Right cardiac atrium (tissue), 5 donors: ENCODE measurements at places on chromosomes 16 and 17. TPM values are rescaled to one million over a fixed set of nuclear protein-coding genes. Genes with fewer than 3 reads are reported as not detected.

- peak; percentile 74 for DNase-seq
Observed at GRCh38 chr17:7650509-7651096, at the start of gene ATP1B2. TSS of gene ATP1B2 (plus strand) at chr17:7650926. CDS start at chr17:7651519, 593 bp downstream.

DNA sequence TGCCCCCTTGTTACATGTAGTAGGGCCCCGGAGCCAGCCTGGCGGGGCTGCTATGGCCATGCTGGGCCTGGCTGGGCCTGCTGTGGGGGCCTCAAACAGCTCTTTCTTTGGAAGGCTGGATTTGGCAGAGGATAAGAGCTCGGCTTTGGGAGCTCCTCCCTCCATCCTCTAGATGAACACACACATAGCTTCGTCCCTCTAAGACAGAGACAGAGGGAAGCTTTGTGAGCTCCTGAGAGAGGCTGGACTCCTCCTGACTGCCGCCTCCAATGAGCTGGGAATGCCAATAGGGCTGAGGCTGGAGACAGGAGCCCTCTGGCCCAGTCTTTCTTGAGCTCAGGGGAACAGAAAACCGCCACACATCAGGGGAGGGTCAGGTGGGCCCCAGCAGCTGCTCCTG is 37.3 kb upstream of the CDC42EP4 start:
- peak; percentile 72 for DNase-seq

GRCh38 chr16:79899316-79899715 is 298.8 kb upstream of the MAF start:
- DNase-seq, result no peak

DNA sequence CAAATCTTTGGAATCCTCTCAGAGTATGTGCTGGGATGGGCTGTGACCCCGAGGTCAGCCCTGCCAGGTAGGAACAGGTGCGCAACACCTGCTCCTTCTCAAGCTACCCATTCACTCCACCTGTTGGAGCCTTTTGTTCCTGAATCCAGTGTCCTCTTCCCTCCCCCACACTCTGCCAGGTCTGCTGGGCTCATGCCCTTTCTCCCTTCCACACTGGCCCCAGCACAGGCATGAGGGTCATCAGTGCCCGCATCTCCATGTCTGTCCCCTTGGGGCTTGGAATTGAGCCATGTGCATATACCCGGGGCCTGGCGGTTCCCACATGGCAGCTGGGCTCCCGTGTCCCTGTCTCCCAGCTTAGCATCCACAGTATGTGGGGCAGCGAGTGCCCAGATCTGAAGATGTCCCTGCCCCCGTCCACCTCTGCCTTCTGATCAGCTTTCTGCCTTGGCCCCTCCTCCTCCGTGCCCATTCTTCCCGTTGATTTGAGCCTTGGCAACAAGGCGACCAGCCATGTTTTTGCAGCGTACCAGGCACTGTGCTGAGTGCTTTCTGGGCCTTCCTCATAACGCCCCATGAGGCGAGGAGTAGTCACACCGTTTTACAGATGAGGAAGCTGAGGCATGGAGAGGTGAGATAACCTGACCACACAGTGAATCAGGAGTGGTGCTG is 102.2 kb downstream of the RAP1GAP2 start:
- DNase-seq, result no peak

MBTPS1 gene
- 59.3 TPM for polyA plus RNA-seq

- DNase-seq, result no peak
Observed at GRCh38 chr17:14553847-14554246, 253.0 kb downstream of the HS3ST3B1 start.

EXOC7 gene
- 40.4 TPM for polyA plus RNA-seq

GRCh38 chr17:75635610-75636202 is 2.5 kb downstream of the SMIM5 start:
- peak; percentile 81 for DNase-seq

DNA sequence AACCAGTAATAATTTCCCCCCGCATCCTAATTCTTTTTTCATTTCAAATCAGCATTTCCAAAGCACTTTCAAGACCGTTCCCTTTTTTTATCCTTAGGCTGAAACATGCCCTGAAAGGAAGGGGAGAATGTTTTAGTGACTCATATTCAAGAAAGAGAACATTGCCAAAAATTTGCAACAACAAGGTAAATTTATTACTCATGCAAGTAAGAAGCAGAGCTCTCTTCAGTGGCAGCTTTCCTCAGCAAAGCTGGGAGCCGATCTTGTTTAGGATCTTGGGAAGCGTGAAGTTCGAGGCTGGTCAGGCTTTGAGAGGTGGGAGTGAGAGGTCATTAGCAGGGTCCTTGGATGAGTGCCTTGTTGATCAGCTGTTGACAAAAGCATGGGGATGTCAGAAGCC is 129.5 kb downstream of the PRKCA start:
- DNase-seq, result no peak

TSPAN10 gene
- polyA plus RNA-seq, result 0.27 TPM

C17orf107 gene
- polyA plus RNA-seq, result 3.6 TPM

DNA sequence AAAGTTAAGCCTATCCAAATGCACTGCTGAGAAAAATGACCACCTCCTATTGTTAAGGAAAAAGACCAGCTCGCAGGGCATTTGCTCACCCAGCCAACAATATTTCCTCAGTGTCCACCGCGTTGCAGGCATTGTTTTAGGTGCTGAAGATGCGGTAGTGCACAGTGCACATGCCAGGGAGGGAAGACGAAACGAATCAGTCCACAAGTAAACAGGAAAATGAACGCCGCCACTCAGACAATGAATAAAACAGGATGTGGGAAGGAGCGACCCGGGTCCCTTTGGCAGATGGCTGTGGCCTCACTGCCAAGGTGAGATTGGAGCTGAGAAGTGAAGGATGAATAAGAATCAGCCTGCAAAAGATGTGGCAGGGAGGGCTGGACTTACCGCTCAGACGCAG is 249.2 kb downstream of the FOXL1 start:
- no peak for DNase-seq

SYNGR3 gene
- 1.4 TPM for polyA plus RNA-seq

KRT40 gene
- polyA plus RNA-seq, result not detected

DNA sequence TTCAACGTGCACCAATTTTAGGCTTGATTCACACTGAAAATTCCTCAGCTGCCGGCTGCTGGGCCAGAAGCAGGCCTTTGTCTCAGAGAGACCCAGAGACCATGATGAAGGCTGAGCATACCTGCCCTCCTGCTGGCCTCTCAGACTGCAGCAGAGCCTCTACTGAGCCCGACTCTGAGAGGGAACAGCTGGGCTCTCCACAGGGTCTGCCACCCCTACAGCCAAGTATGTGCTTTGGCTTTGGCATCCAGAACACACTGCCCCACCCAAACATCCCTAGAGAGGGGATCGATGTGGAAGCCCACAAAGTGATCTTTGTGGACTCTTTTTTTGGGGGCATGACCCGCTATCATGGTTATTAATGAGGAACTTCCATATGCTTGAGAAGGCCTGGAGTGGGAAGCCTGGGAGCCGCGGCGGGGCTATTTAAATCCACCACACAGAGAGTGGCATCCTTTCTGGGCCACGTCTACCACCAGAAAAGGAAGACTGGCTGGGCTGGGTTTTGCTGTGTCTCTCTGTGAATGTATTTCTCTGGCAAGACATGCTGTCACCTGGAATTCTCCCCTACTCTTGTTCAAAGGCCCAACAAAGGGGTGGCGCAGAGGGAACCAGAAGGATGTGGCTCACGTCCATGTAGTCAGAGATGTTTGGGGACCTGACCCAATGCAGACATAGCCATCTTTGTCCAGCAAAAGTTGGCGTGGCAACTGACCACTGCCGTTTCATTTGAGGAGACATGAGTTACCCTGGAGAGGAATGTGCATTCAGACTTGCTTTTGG is 69.3 kb downstream of the GNAO1 start:
- no peak for DNase-seq

GPRC5C gene
- polyA plus RNA-seq, result 26.5 TPM

SLC16A13 gene
- 1.2 TPM for polyA plus RNA-seq

DNA sequence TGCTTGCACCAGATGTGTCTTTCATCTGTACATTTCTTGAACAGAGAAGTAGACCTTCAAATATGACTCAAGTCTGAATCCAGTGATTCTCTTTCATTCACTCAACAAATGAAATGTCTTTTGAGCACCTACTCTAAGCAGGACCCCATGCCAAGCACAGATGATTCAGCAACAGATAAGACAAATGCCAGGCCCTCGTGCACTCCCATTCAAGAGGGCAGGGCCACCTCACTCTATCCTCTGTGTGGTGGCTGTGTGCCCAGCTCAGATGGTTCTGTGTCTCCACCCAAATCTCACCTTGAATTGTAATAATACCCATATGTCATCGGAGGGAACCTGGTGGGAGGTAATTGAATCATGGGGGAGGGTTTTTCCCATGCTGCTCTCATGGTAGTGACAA is 74.1 kb upstream of the NKD1 start:
- no peak for DNase-seq

FOXC2 gene
- 1.1 TPM for polyA plus RNA-seq

HIGD1B gene
- 10.3 TPM for polyA plus RNA-seq

DNA sequence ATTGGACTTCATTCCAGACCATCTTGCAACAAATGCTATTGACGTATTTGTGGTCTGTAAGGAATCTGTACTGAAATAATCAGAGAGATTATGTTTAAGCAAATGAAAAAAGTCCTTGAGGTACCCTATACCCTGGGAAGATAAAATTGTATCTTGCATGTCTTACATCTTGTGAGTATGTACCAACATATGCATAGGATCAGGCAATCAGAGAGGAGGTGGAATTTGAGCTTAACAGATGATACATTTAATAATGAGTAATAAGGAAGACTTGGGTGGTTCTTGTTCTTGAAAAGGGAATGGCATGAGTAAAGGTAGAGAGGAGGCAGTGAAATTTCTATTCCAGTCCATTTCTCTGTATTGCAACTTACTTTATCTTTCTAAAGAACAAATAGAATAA is 10.6 kb downstream of the MOSMO start:
- no peak for DNase-seq

DNA sequence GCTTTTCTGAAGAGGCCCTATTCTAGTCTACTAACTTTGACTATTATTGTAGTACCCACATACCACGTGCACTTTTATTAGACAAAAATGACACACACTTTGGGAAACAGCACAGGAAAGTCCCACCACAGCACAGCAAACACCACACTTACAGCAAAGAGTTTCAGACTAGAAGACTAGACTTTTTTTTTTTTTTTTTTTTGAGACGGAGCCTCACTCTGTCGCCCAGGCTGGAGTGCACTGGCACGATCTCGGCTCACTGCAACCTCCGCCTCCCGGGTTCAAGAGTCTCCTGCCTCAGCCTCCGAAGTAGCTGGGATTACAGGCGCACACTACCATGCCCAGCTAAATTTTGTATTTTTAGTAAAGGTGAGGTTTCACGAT is 20.1 kb downstream of the YWHAE start:
- DNase-seq, result no peak

OTOA gene
- polyA plus RNA-seq, result 0.07 TPM

DNA sequence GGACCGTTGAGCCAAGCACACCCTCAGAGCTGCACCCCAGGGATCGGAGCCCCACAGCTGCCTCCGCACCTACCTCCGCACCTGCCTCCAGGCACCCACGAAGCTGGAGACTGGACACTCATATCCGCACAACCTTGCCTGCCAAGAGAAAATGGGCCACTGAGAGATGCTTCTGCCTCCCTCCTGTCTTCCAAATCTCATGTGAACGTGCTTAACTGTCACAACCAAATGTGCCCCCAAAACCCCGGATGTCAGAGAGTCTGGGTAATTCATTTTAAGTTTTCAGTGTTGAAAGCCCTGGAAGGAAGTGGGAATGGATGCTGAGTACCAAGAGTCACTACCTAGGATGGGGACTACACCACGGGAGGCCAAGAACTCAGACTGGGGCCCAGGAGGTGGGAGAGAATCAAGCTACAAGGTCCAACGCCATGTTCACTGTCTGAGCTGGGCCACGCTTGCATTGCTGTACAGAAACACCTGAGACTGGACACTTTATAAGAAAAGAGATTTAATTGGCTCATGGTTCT is 49.5 kb upstream of the MEAK7 start:
- DNase-seq, result no peak

CFAP97D1 gene
- polyA plus RNA-seq, result 0.02 TPM

C1QTNF1 gene
- 286 TPM for polyA plus RNA-seq
